Activated CD4-positive, alpha-beta T cell treated with anti-CD3 and anti-CD28 coated beads, Interleukin-2, Interleukin-4, amounts not matched to agents 100 ng/mL and 50 ng/mL, durations not matched to agents 16 hours and 8 hours (primary cell): ENCODE measurements at places on chromosomes 7 and 10.

- no peak for DNase-seq
Observed at GRCh38 chr7:55326081-55326835, 38.9 kb upstream of the LANCL2 start.

DNA sequence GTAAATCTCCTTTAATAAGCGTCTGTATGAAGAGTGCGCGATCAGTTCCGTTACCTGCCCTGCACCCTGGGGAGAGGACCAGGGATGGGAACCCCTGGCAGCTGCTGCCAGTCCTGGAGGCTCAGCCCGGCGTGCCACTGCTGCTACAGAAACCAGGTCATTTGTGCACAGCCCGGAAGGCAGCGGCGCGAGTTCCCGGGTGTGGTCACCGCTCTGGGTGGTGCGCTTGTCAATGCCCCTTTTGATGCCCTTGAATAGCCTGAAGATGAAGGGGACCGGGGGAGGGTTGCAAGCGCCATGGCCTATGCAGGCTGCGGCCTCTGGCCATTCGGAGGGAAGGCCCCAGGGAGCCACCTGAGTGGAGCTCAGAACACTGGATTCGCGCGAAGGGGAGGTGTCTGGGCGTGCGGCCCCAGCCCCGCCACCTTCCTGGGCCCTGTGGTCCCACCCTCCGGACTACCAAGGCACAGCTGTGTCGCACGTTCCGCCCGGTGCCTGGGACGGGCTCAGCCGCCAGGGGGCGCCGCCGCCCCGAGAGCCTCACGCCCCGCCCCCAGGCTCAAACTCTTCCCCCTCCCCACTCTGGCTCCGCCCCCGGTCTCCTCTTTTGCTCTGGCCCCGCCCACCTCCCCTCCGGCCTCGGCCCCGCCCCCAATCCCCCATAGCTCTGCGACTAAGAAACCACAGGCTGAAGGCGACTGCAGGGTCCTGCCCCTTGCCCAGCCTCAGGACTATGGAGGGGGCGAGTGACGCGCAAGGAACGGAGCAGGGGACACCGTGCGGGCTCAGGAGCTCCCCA lies 16.5 kb downstream of the AP5Z1 start:
- peak; percentile 77 for DNase-seq

DNA sequence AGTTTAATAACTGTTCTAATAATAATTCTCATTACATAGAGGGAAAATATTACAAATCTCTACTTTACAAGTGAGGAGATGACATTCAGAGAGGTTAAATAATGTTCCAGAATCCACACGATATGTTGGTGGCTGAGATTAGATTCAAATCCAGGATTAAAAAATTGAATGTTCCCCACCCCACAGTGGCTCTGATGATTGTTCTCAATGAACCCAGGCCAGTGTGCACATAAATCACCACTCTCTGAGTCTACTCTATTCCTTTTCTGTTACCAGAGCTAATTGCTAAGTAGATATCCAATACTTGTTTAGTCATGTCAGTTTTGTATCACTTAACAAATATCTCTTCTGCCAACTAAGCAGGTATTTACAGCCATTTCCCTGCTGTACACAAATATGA lies 281.0 kb downstream of the ABCA13 start:
- no peak for DNase-seq

- DNase-seq: no peak
Observed at GRCh38 chr7:1200045-1200444, 32.6 kb upstream of the UNCX start.
